ENCODE measurements at places on chromosomes 12 and 14.

DNA sequence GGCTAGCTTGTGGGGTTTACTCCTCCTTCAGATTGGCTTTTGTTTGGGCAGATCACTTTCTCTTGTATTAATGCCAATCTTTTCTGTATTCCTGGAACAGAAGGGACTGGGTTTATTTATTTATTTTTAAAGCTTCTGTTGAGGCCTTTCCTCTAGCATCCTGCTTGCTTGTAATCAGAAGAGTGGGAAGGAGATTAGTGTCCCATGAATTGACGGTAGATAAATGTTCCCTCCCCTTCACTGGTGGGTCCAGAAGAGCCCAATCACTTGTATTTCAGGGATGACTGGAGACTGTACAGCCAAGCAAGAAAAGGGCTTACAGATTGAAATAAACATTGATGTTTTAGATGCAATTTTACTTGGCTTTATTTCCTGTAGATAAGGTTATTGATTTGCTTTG, 71.0 kb downstream of the LIN52 start:
- H3K36me3 ChIP-seq = no peaks in the 10 kb centered on the region
- no peak overlapping the region for H3K27ac ChIP-seq
- no peak overlapping the region for H3K4me3 ChIP-seq
- no peaks in the 10 kb centered on the region for H3K27me3 ChIP-seq

DNA sequence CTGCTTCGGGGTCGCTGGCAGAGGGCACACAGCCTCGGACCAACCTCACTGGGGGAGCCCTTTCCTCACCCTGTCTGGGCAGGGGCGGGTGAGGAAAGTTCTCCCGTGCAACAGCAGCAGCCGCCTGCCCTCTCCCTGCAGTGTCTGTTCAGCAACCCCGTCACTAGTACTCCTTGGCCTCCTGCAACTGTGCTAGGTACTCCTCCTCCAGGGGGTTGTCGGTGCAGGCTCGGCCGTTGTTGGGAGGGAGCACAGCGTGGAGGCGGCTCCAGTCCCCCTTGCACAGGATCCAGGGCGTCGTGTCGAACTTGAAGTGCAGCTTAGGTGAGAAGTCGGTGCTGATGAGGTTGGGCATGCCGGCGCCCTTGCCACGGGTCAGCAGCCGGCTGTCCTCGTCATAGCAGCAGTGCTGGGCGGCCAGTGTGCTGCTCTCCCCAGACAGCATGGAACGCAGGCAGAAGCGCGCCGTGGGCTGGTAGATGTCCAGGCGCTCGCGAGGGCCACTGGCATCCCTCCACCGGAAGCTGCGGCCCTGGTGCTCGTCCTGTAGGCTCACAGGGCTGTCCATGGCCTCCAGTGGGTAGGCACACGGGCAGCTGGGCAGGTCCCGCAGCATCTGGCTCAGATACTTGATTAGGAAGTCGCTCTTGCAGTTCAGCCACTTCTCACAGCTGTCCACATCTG, 17.7 kb downstream of the AHSA1 start:
- H3K4me3 ChIP-seq = no peak overlapping the region
- H3K27ac ChIP-seq = no peak overlapping the region
- no peak for DNase-seq
- H3K27me3 ChIP-seq = no peaks in the 10 kb centered on the region

GRCh38 chr12:79624378-79624777, 66.4 kb downstream of the PAWR start:
- no peaks in the 10 kb centered on the region for H3K27me3 ChIP-seq
- no peak overlapping the region for H3K4me3 ChIP-seq
- H3K36me3 ChIP-seq = peaks cover 7% of the 10 kb centered on the region
- DNase-seq = no peak
- no peak overlapping the region for H3K27ac ChIP-seq
- H3K4me1 ChIP-seq = peaks cover 3% of the 10 kb centered on the region

GRCh38 chr14:52553671-52554575, 1.3 kb downstream of the GPR137C start:
- H3K27me3 ChIP-seq = no peaks in the 10 kb centered on the region
- no peaks in the 10 kb centered on the region for H3K36me3 ChIP-seq

- H3K36me3 ChIP-seq = no peaks in the 10 kb centered on the region
- H3K27me3 ChIP-seq = no peaks in the 10 kb centered on the region
- no peak for DNase-seq
- no peak overlapping the region for H3K27ac ChIP-seq
- no peaks in the 10 kb centered on the region for H3K4me1 ChIP-seq
Observed at GRCh38 chr12:118589162-118589561, 212.8 kb downstream of the SUDS3 start.
